ENCODE measurements at places on chromosomes 2 and 18. TPM values are rescaled to one million over a fixed set of nuclear protein-coding genes. Genes with fewer than 3 reads are reported as not detected.

Gene SCN9A
- not detected for total RNA-seq

Gene REG3G
- total RNA-seq, result not detected

Gene ALPI
- not detected for total RNA-seq

Gene CGREF1
- total RNA-seq, result 2.7 TPM

Gene STARD7
- total RNA-seq, result 255 TPM

Gene GREB1L
- not detected for total RNA-seq

Gene KLHL29
- total RNA-seq, result 0.11 TPM

Gene RSAD2
- 0.85 TPM for total RNA-seq

Gene PDCL3
- total RNA-seq, result 54.1 TPM

Gene CIDEA
- not detected for total RNA-seq

Gene CCDC148
- not detected for total RNA-seq

DNA sequence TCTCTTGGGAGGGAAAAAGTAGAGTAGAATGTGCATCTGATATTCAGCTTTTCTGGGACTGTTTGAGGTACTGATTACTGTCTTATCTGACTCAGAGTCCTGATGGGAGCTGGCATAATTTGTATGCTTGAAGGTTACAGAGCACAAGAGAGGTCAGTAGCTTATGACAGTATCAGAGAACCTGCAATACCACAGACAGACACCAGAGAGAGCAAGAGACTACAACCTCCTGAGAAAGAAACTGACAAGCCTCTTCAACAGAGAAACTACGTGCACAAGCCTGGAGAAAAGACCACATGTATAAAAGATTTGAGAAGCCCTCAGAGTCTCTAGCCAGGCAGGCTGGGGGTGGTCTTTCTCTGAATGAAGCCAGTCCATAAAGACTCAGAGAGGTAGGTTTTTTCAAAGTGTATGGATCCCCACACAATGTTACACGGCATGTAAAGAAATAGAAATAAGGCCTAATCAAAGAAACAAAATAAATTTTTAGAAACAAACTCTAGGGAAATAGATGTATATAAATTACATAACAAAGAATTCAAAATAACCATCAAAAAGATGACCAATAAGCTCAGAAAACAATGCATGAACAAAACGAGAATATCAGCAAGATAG, 568.3 kb downstream of the LRRTM4 start:
- DNase-seq, result no peak

DNA sequence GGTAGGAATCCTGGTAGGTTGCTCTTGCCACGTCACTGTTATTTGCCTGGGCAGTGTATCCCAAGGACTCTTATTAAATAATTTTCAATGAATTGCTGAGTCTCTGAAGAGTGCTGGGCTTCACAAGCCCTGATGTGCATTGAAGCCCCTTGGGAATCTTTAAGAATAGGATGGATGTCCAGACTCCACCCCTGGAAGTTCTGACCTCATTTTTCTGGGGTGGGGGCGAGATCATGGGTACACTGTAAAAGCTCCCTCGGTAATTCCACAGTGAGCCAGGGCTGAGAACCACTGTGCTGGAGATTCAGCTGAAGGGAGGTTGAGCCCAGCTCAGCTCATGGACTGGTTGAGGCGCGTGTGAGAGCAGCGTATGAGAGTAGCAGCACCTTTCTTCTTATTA, 140.2 kb downstream of the PIEZO2 start:
- no peak for DNase-seq

GRCh38 chr2:165567273-165567672, 97.8 kb downstream of the CSRNP3 start:
- DNase-seq, result no peak

DNA sequence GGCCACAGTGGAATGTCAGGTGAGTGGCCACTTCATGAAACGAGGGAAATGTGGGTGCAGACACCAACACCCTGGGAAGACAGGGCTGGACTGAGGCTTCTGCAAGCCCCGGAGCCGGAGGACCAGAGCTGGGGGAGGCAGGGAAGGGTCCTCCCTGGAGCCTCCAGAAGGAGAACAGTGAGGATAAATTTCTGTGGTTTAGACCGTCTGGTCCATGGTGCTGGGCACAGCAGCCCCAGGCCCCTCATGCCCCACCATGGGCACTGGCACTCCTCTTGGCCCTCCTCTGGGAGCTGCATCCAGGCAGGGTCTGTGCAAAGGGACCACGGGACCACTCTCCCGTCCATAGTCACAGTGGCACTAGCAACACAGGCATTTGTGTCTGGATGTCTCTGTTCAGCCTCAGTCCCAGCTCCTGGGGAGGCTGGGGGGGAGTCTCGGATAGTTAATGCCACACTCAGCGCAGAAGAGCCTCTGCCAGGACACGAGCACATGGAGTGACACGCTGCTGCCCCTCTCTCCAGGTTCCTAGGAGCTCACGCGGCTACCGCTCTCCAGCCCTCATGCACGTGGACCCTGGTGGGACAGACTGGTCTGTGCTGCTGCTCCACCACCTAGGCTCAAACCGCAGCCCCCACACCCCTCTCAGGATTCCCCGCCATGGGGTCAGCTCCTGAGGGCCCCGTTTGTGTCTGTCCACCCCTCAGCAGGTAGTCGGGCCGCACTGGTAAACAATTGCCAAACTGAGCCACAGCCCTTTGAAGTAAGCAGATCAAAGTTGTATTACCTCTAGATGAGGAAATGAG, 305.9 kb upstream of the SALL3 start:
- no peak for DNase-seq

DNA sequence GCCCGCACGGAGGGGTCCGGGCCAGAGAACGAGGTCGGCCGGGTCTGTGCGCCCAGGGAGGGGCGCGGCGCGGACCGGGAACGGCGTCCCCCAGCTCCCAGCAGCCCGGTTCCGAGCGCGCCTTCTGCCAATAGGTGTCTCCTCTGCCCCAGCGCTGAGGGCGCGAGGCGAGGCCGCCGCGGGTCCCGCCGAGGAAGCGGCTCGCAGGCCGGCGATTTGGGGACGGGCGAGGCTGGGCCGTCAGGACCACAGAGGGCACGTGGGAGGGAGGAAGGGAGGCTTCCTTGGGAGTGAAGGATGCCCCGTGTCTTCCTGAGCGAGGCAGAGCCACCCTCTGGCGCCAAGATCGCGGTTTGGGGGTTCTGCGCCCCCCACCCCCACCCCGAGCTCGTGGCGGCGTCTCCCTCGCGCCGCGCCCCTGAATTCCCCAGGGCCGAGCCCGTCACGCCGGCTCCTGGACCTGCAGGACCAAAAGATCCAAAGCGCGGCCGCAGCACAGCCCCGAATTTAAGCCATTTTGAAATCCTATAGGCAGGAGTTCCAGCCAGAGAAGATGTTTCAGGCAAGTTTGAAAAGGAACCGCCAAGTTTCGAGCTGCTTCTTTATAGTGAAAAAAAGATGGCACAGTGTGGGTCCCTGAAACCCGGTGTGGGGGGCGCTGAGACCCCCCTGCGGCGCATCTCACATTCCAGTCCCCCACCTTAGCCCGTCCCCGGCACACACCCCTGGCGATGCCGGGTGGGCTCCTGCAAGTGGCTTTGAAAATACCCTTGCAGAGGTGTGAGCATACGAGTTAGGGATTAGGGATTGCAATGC, 909 bp downstream of the NFATC1 start:
- DNase-seq, result peak; percentile 35

DNA sequence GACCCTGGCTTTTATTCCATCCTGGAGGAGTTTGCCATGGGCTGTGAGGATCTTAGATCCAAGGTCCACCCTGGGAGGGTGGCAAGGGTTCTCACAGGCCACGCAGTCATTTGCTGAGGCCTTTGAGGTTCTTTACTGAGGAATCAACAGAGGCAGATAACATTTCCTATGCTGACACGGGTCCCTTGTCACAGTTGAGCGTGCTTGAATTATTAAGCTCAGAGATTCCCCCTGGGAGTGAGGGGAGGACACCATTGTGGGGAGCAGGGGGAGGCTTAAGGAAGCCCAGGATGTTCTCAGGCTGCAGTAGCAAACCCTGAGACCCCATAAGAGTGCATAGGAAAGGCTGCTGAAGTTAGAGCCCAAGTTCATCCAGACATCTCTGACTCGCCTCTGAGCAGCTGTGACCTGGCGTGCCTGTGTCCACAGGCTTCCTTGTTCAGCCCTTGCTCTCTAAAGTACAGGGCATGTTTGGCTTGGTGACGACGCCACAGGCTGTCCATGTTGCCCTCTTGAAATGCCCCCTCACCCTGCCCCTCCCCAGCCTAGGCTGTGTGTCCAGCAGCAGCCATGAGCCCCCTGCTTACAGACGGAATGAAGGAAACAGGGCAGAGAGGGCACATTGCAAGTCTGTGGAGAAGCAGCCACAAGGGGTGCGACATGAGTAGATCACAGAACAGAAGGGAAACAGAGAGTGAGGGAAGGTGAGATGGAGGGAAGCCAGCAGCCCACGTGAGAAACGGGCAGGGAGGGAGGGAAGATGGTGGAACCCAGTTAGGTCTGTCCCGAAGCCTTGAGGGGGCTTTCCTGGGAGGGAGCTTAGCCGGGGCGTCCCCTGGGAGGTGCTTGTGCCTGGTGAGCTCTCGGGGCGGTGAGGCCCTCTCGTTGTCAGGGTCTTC, 34.0 kb downstream of the NAPG start:
- no peak for DNase-seq

- DNase-seq, result no peak
These were observed 306.0 kb downstream of the BCL11A start for GRCh38 chr2:60247471-60247870.

DNA sequence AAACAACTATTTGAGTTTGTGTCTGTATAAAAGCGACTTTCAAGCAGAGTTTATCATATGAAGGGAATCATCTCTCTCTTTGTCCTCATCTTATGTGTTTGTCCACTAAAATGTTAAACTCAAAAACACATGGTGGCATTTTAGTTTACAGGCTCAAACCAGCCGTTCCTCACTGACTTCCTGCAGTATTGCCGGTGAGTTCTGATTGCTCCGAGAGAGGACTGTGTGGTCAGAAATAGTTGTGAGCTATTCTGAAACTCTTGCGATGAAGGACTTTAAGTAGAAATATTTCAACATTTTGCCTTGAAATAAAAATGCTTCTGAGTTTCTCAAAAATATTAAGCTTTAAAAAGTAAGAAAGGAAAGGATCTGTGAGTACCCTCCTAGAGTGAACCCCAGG, 163.2 kb upstream of the CAVIN2 start:
- no peak for DNase-seq

DNA sequence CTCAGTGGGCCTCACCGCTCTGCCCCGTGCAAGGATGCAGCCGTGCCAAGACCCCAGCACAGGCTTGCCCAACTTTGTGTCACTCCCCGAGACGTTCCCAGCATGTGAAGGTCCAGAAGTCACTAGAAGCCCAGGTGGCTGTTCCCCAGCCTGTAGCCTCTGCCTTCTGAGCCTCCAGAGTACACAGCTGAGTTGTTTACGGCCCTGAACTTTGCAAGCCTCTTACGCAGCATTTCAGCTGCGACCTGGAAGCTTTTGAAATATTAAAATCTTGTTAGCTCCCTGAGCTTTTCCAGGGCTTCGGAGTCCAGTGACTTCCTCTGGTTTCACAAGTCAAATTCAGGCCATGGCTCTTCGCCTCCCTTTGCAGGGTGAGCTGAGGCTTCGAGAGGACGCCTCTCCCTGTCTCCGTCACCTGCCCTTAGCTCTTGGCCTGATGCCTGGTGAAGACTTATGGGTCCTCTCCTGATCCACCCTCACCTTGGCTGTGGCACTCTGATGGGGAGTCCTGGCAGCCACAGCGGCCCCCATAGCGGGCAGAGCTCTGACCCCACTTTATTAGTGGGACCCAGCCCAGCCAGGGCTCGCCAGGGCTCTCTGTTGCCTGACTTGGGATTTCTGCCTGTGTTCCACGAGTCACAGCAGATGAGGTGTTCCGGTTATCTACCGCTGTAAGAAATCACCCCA, 76.5 kb upstream of the HPCAL1 start:
- no peak for DNase-seq

DNA sequence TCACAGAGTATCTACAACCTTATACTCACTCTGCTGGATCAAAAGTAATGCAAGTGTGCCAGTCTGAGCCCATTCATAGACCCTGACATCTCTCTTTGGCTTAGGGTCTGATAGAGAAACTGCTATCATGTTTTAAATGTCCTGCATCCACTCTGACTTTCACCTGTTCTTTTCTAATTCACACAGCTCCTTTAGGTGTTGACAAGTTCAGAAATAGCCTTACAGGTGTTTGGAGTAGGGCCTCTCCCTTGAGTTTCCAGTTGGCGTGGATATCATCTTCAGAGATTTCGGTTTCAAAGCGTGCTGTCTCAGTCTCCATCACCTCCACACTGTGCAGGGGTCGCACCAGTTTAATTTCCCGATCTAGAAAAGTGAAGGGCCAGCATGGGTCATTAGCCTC, 150.3 kb downstream of the PLEKHA3 start:
- no peak for DNase-seq

DNA sequence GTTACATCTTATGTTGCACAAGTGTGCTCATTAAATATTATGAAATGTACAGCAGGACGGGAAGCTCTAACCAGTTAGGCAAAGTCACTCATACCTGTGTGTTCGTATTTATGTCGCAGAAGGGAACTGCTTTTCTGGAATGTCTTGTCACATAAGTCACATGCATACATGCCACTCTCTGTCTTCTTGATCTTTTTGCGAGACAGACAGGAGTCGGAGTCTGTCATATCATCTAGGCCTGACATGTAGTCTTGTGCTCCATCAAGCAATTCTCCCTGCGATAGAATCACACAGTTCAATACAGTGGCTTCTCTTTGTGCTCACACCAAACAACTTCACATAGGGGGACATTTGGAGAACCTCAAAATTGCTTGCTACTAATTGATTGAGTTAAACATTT, 123.6 kb downstream of the ZEB2 start:
- no peak for DNase-seq

- DNase-seq, result no peak
These were observed 105.3 kb downstream of the CABLES1 start for GRCh38 chr18:23240609-23240930.

DNA sequence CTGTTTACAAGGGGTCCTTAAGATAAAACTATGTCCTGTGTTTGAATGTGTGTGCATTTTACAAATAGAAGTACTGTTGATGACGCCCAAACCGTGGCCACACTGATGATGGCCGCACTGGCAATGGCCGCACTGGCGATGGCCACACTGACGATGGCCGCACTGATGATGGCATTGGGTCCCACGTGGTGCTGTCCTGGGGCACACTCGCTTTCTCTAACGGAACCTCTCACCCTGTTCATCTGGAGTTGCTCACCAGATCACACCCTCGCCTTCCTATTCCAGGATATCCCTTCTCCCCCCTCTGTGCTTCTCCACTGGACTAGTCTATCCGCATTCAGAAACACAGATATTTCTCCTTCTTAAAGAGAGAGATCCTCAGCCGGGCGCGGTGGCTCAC, 192.4 kb downstream of the EIPR1 start:
- no peak for DNase-seq

- DNase-seq, result no peak
These were observed 41.3 kb downstream of the CAPN13 start for GRCh38 chr2:30765876-30766470.

DNA sequence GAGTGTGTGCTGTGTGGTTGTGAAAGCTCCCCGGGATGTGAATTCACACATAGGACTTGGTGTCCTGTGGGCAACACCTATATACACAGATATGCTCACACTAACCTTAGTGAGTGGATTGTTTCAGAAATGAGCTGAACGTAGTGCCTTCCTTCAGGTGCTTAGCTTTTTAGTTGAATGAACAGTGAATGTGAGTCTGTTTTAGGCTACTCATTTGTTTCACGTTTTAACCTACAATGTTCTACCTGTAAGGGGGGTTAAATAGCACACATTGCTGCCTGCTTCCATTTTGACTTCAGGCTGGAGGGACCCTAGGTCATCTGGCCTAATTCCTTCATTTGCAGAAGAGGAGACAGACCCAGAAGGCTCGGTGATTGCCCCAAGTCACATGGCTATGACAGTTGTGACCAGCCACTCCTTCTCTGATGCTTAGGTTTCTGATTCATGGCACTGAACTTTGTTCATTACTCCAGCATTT, 1.0 kb downstream of the PLEK start:
- DNase-seq, result peak; percentile 17

GRCh38 chr2:148909114-148909513, 34.1 kb downstream of the KIF5C start:
- no peak for DNase-seq

GRCh38 chr2:29485631-29486030, 370.4 kb downstream of the CLIP4 start:
- no peak for DNase-seq
